Glutamatergic neuron (in vitro differentiated cells): ENCODE measurements at places on chromosomes 4 and X.

GRCh38 chr4:107379054-107379869 is 340.8 kb downstream of the PAPSS1 start:
- DNase-seq, result no peak

DNA sequence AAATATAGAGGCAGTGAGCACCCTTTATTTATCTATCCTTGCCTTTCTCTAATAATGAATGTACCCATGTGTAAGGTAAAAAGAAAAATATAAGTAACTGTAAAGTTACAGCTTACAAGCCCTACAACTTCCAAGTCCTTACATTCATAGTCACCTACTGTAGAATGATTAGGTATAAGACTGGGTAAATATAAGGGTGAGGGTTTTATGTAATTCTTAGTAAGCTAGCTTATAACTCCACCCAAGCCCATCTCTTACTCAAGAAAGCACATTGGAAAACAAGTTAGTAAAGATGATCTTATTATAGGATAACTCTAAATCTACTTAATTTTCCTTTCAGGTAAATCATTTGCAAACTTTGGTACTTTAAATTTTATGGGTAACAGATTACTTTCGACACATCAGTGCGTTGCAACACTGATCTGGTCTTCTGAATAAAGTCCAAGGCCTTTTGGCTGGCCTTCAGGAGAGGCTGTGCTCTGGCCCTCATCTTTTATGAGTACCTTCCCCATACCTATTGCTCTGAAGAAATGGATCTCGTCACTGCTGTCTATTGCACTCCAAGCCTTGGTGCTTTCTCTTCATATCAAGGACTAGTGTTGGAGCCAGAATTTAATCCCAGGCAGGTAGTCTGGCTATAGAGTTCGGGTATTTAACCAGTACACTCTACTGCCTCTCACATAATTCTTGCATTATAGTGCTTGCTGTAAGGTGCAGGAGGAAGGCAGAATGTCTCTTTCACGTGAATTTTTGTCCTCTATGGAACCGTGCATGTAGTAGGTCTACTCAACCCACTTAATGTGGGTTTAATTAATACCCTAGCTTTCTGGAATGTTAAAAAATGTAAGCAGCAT is 443.6 kb upstream of the AR start:
- no peak for DNase-seq

DNA sequence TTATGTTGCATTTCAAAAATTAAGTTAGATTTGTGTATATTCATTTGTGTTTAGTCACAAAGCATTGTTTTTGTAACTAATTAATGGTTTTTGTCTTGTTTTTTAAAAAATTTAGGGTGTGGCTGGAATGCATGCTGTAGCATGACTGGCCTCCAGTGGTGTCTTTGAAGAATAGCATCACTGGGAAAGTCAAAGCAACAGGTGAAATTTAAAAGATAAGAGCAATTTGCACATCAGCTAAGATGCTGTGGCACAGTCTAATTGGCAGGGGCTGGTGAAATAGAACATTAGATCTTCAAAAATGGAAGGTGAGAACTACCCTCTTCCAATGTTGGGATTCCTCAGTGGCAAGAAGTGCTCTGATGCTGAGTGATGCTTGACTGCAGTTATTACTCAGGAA is 45.3 kb downstream of the ANK2 start:
- no peak for DNase-seq

- no peak for DNase-seq
These were observed 50.3 kb upstream of the ENPP6 start for GRCh38 chr4:184267673-184268583.

DNA sequence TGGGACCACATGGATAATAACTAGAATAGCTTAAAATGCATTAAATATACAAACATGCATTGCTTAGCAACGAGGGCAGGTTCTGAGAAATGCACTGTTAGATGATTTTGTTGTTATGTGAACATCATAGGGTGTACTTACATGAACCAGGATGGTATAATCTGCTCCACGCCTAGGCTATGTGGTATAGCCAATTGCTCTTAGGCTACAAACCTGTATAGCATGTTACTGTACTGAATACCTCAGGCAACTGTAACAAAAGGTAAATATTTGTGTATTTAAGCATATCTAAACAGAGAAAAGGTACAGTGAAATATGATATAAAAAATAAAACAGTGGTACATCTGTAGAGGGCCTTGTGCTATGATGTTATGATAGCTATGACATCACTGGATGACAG is 169.2 kb upstream of the IL15 start:
- DNase-seq, result no peak

DNA sequence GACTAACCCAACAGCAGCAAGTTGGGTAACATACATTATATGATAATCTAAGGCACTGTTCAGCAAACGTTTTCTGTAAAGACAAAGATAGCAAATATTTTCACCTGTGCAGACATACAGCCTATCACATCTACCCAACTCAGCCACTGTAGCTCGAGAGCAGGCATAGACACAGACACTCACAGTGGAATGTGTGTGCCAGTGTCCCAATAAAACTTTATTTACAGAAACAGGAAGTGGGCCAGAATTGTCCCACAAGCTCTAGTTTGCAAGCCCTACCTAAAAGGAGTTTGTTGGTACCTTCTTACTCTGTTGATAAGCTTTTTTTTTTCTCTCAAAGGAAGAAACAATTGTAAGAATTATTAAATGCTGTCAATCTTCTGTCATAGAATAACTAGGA is 11.9 kb upstream of the FAM9A start:
- no peak for DNase-seq

DNA sequence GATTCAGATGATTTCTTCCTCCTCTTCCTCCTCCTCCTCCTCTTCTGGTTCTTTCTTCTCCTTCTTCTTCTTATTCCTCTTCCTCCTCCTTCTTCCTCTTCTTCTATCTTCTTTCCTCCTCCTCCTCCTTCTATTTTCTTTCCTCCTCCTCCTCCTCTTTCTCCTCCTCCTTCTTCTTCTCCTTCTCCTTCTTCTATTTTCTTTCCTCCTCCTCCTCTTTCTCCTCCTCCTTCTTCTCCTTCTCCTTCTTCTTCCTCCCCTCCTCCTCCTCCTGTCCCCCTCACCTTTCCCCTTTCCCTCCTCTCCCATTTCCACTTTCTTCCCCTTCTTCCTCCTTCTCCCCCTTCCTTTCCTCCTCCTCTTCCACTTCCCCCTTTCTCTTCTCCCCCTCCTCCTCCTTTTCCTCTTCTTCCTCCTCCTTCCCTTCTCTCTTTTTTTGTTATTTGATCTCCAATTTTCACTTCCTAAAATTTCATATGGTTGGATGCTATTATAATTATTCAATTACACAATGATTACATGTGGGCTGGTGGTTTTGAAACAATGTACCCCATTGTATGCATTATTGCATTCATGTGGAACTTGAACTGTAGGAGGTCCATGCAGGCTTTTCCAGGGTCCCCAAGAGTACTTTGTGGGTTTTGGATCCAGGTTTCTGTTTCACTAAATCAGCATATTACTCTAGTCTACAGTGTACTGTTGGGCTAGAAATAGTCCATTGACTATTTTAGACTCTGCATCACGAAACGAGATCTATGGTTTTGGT is 68.1 kb downstream of the SORBS2 start:
- no peak for DNase-seq

GRCh38 chr4:187469627-187470026 is 525.9 kb upstream of the ZFP42 start:
- DNase-seq, result no peak

DNA sequence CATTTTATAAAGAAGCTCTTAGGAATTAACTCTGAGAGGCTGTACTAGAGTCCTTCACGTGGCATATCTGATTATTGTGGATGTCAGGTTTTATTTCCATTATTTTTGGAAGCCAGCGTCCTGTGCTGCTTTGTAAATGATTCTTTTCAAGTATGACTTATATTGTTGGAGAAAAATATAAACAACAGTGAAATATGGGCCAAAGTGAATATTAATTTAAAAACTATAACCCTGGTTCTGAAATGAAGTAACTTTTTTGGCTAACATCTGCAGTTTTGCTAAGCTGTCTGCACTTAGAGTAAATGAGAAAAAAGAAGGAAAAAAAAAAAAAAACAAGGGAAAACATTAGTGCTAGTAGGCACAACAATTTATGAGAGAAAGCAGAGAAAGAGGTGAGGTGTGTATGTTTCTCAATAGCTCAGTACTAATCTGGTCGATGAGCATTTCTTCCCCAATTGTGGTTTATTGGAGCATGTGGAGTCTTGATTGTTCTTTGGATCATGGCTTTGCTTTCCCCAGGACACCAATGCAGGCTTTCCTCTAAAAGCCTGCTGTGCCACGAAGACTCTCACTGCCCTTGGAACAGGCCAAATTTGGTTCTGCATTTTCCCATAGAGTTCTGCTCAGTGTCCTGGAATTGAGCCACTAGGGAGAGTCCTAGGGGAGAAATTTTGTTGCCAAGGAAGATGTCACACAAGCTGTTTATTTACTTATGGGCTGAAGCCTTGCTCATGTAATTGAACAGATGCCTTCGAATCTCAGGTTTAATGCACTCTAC is 273.3 kb downstream of the DKK2 start:
- peak; percentile 6 for DNase-seq
